ENCODE measurements at places on chromosomes 12 and 14.

- no peak for DNase-seq
Observed at GRCh38 chr14:38286452-38286851, 30.6 kb upstream of the CLEC14A start.

GRCh38 chr12:55684761-55685370 lies 22.8 kb downstream of the ITGA7 start:
- no peak for DNase-seq

DNA sequence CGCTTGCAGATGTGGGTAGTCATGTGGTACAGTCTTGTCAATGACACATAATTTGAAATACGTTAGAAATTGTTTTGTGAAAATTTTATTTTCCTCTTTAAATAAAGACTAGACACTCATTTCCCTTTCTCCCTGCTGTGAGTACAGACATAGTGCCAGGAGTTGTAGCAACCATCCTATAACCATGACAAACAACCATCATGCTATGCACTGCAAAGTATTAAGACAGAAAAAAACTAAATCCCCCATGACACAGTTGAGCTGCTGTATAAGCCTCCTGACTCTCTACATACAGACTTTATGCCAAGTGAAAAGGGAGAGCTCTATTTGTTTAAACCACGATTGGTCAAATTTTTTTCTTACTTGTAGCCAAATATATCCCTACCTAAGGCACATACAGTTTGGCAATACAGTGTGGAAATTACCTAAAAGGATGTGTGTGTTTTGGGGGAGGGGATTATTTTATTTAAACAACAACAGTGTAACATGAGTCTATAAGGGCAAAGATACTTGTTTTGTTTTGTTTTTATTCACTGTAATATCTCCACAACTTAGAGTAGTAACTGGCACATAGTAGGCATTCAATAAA lies 45.0 kb upstream of the KRR1 start:
- DNase-seq, result no peak

- no peak for DNase-seq
Observed at GRCh38 chr14:103312006-103312635, 21.9 kb upstream of the EIF5 start.

- DNase-seq, result no peak
Observed at GRCh38 chr12:30391766-30392366, 303.8 kb downstream of the IPO8 start.

- DNase-seq, result no peak
Observed at GRCh38 chr14:68762953-68763764, 29.7 kb downstream of the ZFP36L1 start.

DNA sequence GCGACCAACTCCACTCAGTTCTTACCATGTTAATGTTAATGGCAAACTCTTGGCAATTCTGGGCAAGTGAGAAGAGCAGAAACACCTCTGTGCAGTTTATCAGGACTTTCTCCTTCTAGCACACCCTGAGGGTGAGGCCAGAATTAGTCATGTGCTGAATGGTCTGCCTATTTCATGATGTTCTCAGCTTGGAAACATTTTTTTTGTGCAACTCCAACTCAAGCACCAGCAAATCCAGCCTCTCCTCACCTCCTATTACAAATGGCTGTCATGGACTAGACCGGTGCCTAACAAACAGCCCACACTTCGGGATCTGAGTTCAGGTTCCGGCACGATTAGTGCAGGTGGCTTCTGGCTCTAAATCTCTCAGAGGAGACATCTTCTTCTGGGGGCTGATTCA lies 246.0 kb downstream of the ZFP36L1 start:
- DNase-seq, result no peak

- DNase-seq, result no peak
Observed at GRCh38 chr14:50497351-50497750, 35.0 kb downstream of the MAP4K5 start.

DNA sequence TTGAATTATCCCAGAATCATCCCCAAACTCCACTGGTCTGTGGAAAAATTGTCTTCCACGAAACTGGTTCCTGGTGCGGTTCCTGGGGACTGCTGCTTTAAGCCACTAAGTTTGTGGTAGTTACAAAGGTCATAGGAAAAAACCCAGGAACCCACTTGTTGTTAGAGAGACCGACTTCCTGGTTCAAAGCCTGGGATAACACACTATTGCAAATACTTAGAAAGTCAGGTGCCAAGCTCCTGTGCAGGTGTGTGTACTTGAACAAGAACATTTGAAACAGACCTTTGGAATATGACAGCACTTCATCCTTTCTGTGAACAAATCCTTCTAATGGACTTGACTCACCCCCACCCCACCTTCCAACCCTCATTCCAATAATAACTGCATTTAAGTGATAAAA lies 519.6 kb downstream of the GLT1D1 start:
- DNase-seq, result no peak

- DNase-seq, result no peak
Observed at GRCh38 chr12:131047789-131048610, 94.3 kb downstream of the ADGRD1 start.

DNA sequence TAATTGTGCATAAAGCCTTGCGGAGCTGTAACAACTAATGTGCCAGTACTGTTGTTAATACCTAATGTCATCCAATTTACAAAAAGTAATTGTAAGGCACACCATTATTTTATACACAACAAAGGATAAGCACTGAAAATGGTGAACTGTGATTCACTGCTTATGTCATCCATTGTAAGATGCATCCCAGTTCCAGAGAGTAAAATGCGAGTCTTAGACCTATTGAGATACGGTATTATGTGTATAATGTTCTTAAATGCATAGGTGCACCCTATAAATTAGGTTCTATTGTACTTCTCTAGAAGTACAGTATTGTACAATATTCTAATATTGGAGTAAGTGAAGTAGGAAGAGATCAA lies 406 bp downstream of the PARP2 start:
- no peak for DNase-seq

DNA sequence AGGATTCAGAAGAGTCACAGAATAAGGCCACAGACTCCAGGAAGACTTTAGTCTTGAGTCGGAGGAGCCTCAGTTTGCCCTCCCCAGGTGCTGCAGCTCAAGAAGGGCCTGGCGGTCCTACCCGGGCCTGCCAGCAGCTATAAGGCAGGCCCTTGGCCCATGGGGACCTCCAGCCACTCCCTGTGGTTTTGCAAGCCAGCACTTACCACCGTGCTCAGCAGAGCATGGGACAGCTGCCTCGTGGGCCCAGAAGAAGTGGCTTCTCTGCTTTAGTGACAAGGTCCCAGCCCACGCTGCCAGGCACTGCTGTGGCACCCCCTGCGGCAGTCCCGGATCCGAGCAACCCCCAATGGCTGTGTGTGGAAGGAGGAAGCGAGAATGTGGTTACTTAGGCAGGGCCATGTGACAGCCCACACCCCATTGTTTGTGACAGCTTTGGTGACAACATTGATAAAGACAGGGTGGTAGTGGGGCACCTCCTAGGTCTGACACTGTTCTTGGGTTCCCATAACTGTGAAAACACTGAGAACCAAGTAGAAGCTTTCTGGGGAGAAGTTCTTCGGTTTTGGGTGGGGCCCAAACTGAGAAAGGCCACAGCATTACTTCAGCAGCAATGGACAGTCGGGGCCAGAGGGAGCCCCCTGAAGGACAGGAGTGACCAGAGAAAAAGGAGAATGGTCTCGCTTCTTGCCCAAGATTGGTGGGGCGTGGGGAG lies at the start of gene SELPLG:
Gene SELPLG (minus strand): TSS at position 361 of the 715 bp plus-strand sequence. CDS start 9,587 bp downstream, outside the sequence.
- DNase-seq, result peak; percentile 90

GRCh38 chr12:70408004-70408790 lies 42.1 kb downstream of the KCNMB4 start:
- DNase-seq, result no peak

DNA sequence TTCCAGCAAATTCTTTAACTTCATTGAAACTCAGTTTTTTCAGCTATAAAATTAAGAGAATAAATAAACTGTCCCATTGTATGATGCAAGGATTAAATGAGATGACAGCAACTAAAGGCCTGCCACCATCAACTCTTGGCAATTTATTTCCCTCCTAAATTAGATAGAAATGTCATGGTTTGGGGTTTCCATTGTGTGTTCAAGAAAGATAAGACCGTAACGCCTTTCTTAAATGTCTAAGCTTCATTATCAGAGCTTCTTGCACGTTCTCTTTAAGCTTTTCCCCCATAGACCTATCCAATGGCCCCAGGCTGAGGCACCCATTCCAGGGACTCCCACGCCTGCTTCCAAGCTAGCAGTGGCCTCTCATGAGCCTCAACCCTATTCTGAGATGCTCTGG lies 281.9 kb downstream of the CACNA1C start:
- DNase-seq, result no peak

DNA sequence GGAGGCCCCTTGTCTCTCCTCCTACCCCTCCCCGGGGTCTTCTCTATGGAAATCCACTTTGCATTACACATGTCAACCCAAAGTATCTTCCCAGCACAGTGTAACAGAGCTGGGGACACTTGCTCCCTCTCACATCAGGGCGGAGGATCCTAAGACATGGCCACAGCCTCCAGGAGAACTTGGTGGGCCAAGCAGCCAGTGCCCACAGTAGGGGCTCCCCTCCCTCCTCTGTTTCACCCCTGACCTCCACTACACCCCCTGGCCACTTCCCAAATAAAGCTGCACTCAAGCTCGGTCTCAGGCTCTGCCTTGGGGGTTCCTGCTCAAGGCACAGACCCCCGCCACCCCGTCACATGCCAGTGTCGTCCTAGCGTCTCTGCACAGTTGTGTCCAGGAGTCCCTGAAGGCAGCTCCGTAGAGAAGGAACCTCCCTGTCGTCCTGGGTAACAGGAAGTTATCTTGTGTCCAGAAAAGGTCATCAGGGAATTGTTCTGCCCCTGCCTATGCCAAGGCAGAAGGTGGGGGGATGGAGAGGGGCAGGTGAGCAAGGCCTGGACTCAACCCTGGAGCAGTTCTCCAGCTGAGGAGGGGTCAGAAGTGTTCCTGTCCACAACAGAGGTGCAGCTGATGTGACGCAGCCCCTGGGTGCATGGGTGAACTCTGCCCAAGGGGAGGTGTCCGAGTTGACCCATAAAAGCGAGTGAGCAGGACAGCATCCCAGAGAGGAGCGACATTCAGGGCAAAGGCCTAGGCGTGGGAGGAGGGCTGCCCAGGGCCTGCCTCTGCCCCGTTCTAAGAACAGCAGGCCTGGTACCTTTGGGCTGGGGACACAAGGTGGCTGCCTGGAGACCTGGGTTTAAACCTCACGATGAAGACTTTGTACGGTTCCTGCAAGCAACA lies 25.5 kb downstream of the DIO3 start:
- no peak for DNase-seq

DNA sequence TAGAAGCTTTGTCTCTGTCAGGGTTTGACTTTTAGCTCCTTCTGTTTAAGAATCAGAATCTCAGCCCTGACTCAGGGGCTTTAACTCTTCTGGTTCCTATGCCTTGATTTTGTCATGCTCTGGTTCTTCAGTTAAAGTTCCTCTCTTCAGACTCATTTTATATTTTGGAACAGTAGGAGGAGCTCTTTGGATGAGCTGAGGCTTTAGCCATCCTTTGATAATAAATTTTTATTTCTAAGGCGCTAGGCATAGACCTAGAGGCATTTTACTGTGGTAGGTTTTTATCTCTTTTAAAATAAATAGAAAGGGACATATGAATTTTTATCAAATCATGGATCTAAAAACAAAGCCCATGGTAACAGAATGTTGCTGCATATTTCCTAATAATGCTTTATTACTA lies 51.7 kb downstream of the ATP23 start:
- DNase-seq, result no peak

DNA sequence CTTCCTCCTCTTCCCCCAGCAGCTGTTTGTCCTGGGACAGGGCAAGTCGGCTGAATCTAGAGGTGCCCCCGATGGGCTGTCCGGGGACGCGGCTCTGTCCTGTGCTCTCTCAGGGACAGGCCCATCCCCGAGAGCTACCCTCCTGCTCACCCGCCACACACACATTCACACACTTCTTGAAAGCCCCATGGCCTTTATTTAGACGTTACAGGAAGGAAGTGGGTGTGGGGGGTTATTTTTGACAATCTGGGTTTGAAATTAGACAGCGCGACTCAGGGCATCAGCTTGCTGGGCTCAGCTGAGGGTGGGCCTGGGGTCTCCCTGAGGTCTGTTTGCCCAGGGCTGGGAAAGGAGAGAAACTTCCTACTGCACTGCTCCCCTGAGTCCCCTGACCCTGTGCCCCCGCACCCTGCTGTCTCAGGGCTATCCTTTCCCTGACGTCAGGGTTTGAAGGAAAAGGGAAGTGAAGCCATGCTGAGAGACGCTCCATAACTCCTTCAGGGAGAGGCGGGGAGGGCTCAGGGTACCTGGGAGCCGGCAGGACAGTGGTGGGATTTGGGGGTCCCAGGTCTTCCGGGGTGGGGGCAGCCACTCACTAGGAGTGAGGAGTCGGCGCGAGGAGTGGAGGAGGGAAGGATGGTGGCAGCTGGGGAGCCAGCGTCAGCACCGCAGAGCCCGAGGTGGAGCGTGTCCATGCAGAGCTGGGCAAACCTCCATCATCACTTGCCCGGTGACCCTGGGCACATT lies 8.1 kb downstream of the PTPN6 start:
- peak; percentile 77 for DNase-seq

DNA sequence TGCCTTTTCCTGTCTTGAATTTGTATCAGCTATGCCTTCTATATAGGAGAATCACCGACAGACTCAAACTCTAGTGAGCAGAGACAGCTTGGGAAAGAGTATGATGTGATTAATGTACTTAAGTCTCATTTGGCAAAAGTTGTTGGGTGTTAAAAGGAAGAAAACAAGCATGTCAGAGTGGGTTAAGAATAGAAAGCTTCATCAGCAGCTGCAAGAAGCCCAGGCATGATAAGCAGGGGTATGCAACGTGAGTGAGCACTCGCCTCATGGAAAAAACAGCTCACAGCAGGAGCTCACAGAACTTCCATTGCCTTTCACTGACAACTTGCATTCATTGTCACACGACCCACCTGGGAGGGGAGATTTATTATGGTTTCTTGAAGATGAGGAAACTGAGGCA lies 35.9 kb upstream of the WNK1 start:
- no peak for DNase-seq

DNA sequence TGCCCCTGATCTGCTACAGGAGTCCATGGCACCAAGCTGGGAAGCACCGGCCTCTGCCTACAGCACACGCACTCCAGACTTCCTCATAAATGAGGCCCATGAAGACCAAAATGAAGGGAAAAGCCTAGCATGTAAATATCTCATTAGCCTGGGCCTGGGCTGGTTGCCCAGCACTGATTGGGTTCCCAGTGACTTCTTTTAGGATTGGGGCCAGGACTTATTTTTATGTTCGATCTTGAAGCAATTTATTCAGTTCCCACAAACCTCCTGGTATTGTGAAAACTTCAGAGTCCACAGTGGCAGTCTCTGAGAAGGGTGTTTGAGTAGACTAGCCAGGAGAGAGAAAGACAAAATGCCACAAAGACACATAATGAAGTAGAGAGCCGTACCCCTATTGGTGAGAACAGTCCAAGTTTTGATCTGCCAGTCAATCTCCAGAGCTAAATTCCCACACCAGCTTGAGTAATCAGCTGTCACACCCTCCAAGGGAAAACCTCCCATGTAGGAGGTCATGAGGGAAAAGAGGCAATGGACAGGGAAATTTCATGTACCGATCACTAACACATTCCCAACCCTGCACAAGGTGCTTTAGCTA lies 78.2 kb downstream of the PHLDA1 start:
- DNase-seq, result no peak

DNA sequence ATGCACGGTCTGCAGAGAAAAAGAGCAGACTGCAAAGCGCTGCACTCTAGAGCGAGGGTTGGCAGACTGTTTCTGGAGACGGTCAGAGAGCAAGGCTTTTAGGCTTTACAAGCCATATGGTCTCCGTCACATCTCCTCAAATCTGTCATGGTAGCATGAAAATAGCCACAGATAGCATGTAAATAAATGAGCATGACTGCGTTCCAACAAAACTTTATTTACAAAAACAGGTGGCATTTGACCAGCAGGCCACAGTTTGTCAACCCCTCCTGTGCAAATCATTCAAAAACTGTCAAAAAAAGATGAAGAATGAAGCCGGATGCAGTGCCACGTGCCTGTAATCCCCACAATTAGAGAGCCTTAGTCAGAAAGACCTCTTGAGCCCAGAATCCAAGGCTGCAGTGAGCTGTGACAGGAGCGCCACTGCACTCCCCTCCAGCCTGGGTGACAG lies 18.9 kb downstream of the SYNE3 start:
- DNase-seq, result no peak

Measured in CD4-positive, alpha-beta T cell treated with Interleukin-6 for 4 hours (primary cell).